Osteoblast (primary cell): ENCODE measurements at places on chromosomes 1 and 21. TPM values are rescaled to one million over a fixed set of nuclear protein-coding genes. Genes with fewer than 3 reads are reported as not detected.

The SPRR3 gene
- total RNA-seq: not detected in 2 replicates

The RNU1-3 gene
- total RNA-seq: under 0.01 TPM in 1 of 2 replicates, not detected in the other

The IL19 gene
- total RNA-seq: not detected in 2 replicates

The SMPDL3B gene
- under 0.01 TPM in 1 of 2 replicates, not detected in the other for total RNA-seq

The PPM1J gene
- 0.59 and 1.1 TPM in 2 replicates for total RNA-seq

- DNase-seq: no peak
- no peaks in the 10 kb centered on the region for H3K27me3 ChIP-seq
- no peak overlapping the region for H3K27ac ChIP-seq
- no peak overlapping the region for H3K4me3 ChIP-seq
These were observed 552.9 kb upstream of the CAMK1G start for GRCh38 chr1:209030454-209031167.

- DNase-seq: no peak
- peaks cover 100% of the 10 kb centered on the region for H3K36me3 ChIP-seq
- no peaks in the 10 kb centered on the region for H3K27me3 ChIP-seq
- no peak overlapping the region for H3K27ac ChIP-seq
- no peaks in the 10 kb centered on the region for H3K4me1 ChIP-seq
These were observed 97.0 kb downstream of the UBR4 start for GRCh38 chr1:19112891-19113696.

GRCh38 chr1:206663832-206664652, 20.7 kb upstream of the MAPKAPK2 start:
- peak; percentile 95 for DNase-seq
- H3K27ac ChIP-seq: no peak overlapping the region
- H3K36me3 ChIP-seq: no peaks in the 10 kb centered on the region
- peaks cover 10% of the 10 kb centered on the region for H3K4me1 ChIP-seq
- peak overlapping the region; percentile 47 for H3K4me3 ChIP-seq
- peaks cover 29% of the 10 kb centered on the region for H3K27me3 ChIP-seq

GRCh38 chr1:81424061-81424460, 376.7 kb upstream of the ADGRL2 start:
- no peak for DNase-seq
- no peak overlapping the region for H3K4me3 ChIP-seq
- H3K4me1 ChIP-seq: no peaks in the 10 kb centered on the region
- no peak overlapping the region for H3K27ac ChIP-seq

DNA sequence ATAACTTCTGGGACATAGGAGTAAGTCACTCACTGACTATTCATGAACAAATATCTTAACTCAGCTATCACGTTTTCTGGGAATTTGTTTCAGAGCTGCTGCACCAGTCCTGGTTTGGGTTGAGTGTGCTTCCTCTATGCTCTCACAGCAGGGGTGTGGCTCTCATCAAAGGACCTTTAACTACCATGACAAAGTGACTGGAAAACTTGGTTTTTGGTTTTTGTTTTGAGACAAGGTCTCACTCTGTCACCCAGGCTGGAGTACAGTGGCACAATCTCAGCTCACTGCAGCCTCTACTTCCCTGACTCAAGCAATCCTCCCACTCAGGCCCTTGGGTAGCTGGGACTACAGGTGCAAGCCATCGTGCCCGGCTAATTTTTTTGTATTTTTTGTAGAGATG, 4.1 kb downstream of the ILDR2 start:
- no peak overlapping the region for H3K4me3 ChIP-seq
- no peaks in the 10 kb centered on the region for H3K36me3 ChIP-seq
- no peak overlapping the region for H3K27ac ChIP-seq
- peaks cover 34% of the 10 kb centered on the region for H3K27me3 ChIP-seq
- H3K4me1 ChIP-seq: peaks cover 3% of the 10 kb centered on the region
- DNase-seq: no peak

- H3K36me3 ChIP-seq: no peaks in the 10 kb centered on the region
- no peaks in the 10 kb centered on the region for H3K4me1 ChIP-seq
- DNase-seq: no peak
- no peaks in the 10 kb centered on the region for H3K27me3 ChIP-seq
- H3K4me3 ChIP-seq: no peak overlapping the region
These were observed 337.5 kb upstream of the LRRC7 start for GRCh38 chr1:69230208-69230607.

- H3K27me3 ChIP-seq: no peaks in the 10 kb centered on the region
- peak; percentile 76 for DNase-seq
- H3K36me3 ChIP-seq: no peaks in the 10 kb centered on the region
- H3K27ac ChIP-seq: peak overlapping the region; percentile 70
- peaks cover 49% of the 10 kb centered on the region for H3K4me1 ChIP-seq
- H3K4me3 ChIP-seq: no peak overlapping the region
These were observed 8.1 kb downstream of the C1orf116 start for GRCh38 chr1:207024202-207025145.

GRCh38 chr1:5667513-5668325, 324.5 kb downstream of the NPHP4 start:
- no peak for DNase-seq
- no peaks in the 10 kb centered on the region for H3K4me1 ChIP-seq
- H3K27me3 ChIP-seq: no peaks in the 10 kb centered on the region
- no peak overlapping the region for H3K4me3 ChIP-seq

- no peak overlapping the region for H3K4me3 ChIP-seq
- DNase-seq: no peak
- no peaks in the 10 kb centered on the region for H3K36me3 ChIP-seq
- no peak overlapping the region for H3K27ac ChIP-seq
- no peaks in the 10 kb centered on the region for H3K4me1 ChIP-seq
These were observed 5.0 kb downstream of the VANGL2 start for GRCh38 chr1:160405331-160405877.

DNA sequence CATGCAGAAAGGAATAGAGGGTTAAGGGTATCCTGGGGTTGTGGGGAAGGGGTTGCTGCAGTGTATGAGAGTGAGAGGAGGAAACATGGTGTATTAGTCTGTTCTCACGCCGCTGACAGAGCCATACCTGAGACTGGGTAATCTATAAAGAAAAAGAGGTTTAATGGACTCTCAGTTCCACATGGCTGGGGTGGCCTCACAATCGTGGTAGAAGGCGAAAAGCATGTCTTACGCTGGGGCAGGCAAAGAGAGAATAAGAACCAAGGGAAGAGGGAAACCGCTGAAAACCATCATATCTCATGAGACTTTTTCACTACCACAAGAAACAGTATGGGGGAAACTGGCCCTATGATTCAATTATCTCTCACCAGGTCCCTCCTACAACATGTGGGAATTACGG, 17.7 kb downstream of the OSBPL9 start:
- no peak overlapping the region for H3K4me3 ChIP-seq
- H3K36me3 ChIP-seq: no peaks in the 10 kb centered on the region
- no peak for DNase-seq

GRCh38 chr1:248851390-248851789, 7.5 kb downstream of the ZNF692 start:
- H3K36me3 ChIP-seq: peaks cover 65% of the 10 kb centered on the region
- H3K4me1 ChIP-seq: no peaks in the 10 kb centered on the region
- H3K4me3 ChIP-seq: no peak overlapping the region
- DNase-seq: peak; percentile 74
- no peaks in the 10 kb centered on the region for H3K27me3 ChIP-seq
- no peak overlapping the region for H3K27ac ChIP-seq

- no peak for DNase-seq
- H3K4me1 ChIP-seq: no peaks in the 10 kb centered on the region
- H3K27ac ChIP-seq: no peak overlapping the region
These were observed 75.2 kb downstream of the AXDND1 start for GRCh38 chr1:179440971-179441370.

DNA sequence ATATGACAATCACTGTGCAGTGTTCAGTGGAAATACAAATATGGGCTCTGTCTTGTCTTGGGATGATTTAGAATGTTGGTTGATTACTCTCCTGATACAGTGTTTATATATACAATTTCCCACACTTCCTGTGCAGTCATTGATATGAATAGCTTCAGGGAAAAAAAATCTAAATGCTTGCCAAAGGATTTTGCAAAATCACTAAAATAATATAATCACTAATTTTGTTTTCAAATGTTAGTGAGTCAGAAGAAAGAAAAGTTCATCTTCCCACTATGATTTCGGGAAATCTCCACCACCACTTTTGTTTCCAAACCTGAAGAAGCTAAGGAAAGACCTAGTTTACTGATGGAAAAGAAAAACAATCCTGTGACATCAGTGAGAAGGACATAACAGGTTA, 32.1 kb upstream of the CHRM3 start:
- no peaks in the 10 kb centered on the region for H3K36me3 ChIP-seq
- H3K27me3 ChIP-seq: no peaks in the 10 kb centered on the region
- no peak for DNase-seq
- no peak overlapping the region for H3K4me3 ChIP-seq

GRCh38 chr1:200081151-200081968, 53.9 kb downstream of the NR5A2 start:
- H3K4me3 ChIP-seq: no peak overlapping the region
- H3K36me3 ChIP-seq: no peaks in the 10 kb centered on the region
- no peaks in the 10 kb centered on the region for H3K4me1 ChIP-seq
- DNase-seq: no peak

- H3K4me1 ChIP-seq: peaks cover 12% of the 10 kb centered on the region
- peak; percentile 63 for DNase-seq
- no peak overlapping the region for H3K27ac ChIP-seq
- H3K36me3 ChIP-seq: peaks cover 56% of the 10 kb centered on the region
- H3K27me3 ChIP-seq: no peaks in the 10 kb centered on the region
These were observed 10.2 kb downstream of the SH3BP5L start for GRCh38 chr1:248815407-248816034.

DNA sequence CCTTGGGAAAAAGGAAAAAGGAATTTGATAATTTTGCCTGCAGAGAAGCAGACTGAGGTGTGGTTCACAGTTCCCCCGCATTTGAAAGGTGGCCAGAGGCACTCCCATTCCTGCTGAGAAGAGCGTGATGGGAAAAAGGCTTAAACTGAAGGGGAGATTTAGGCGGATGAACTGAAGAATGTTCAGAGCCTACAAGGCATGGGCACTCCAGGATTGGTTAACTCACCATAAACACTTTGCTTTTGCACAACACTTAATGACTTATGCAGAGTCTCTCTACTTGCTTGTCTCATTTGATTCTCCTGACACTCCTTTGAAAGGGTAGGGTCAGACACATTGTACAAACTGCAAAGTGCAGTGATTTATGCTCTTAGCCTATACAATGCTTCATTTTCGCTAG, 119.6 kb upstream of the RUNX1 start:
- H3K36me3 ChIP-seq: no peaks in the 10 kb centered on the region
- H3K27ac ChIP-seq: no peak overlapping the region
- no peak overlapping the region for H3K4me3 ChIP-seq
- no peak for DNase-seq
- H3K27me3 ChIP-seq: no peaks in the 10 kb centered on the region
- H3K4me1 ChIP-seq: no peaks in the 10 kb centered on the region

DNA sequence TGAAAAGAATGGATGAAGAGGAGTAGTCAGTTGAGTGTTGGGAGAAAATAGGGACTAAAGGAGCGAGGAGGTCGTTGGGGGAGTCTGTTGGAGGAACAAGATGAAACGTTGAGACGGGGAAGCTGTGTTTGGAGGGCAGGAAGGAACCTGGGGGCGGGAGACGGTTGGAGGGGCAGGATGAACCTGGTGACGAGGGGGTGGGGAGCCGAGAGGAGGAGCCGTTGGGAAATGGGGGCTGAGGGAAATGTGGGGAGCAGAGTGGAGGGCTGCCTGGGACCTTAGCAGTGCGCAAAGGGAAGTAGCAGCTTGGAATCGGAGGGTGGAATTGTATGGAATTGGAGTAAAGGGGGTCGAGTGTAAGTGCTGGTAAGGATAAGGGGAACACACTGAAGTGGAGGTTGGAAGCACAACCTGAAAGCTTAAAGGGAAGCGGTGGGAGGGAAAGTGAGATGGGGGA, 630 bp downstream of the MTF2 start:
- H3K4me3 ChIP-seq: peak overlapping the region; percentile 91
- no peaks in the 10 kb centered on the region for H3K27me3 ChIP-seq
- H3K36me3 ChIP-seq: no peaks in the 10 kb centered on the region
- H3K4me1 ChIP-seq: peaks cover 26% of the 10 kb centered on the region

DNA sequence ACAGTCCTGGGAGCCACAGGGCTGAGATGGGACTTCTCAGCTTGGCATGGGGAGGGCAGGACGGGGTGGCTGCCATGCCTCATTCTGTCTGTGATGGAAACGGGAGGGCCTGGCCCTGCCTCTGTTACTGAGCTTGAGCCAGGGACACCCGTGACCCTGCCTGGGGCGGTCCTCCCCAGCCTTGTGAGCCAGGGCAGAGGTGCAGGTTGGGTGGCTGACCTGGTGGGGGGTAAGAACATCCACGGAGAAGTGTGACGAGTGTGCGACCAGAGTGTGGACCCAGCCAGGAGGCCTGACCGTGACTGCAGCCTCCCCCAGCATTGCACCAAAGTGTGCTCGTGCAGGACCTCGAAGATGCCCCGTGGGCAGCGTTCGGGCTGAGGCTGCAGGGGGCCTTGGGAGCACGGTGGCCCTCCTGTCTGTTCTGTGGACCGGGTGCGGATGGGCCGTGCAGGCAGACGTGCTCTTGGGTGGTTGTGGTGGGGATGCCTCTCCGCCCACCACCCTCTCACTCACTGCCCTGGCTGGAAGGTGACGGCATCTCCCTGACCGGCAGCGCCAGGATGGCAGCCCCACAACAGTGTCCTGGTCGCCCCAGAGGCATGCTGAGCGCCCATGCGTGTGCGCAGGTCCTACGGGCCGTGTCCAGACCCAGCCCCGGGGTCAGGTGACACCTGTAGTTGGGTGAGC, 45.4 kb downstream of the SKI start:
- no peak overlapping the region for H3K4me3 ChIP-seq
- DNase-seq: peak; percentile 87
- H3K27me3 ChIP-seq: no peaks in the 10 kb centered on the region
- H3K27ac ChIP-seq: peak overlapping the region; percentile 17
- peaks cover 51% of the 10 kb centered on the region for H3K4me1 ChIP-seq

DNA sequence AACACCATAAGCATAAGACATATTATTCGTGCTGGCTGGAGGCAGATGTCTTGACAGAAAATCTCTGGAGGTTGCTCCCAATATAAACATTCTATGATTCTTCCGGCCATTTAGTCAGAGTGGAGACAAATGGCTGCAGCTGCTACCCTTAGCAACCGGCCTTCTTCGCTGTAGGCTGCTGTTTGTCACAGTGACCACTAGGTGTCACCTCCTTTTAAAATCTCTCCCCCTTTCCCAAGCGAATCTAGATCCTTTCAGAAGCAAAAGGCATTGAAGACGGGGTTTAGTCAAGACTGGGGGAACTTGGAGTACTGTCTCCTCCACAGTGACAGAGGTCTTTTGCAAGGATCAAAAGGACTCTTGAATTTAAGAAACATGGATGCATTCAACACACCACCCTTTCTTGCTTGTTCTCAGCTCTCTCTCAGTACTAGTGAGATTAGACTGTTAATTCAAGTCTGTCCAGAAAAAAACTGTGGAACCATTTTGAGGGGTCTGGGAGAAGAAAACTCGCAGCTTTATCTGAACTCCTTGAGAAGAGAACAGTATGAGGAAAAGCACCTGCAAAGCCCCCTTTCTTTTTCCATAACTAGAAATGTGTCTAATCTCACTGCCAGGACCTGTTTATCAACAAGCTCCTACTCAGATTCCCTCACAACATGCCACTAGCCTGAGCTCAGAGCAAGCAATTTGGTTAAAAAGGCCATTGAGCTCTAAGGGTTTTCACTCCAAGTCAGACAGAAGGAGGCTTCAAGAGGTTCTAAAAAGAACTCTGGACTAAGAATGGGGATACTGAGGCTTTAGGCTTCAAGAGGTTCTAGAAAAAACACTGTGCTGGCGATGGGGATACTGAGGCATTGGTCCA, 408.3 kb upstream of the PLXNA2 start:
- H3K27me3 ChIP-seq: peaks cover 6% of the 10 kb centered on the region
- DNase-seq: peak; percentile 78
- H3K27ac ChIP-seq: no peak overlapping the region
- H3K4me1 ChIP-seq: no peaks in the 10 kb centered on the region
- H3K36me3 ChIP-seq: no peaks in the 10 kb centered on the region
- no peak overlapping the region for H3K4me3 ChIP-seq

- DNase-seq: peak; percentile 96
- H3K27me3 ChIP-seq: peaks cover 16% of the 10 kb centered on the region
- H3K27ac ChIP-seq: no peak overlapping the region
- no peaks in the 10 kb centered on the region for H3K36me3 ChIP-seq
These were observed 12.4 kb downstream of the ATP1A2 start for GRCh38 chr1:160127865-160128523.
